ENCODE measurements at places on chromosomes 3 and 15.

DNA sequence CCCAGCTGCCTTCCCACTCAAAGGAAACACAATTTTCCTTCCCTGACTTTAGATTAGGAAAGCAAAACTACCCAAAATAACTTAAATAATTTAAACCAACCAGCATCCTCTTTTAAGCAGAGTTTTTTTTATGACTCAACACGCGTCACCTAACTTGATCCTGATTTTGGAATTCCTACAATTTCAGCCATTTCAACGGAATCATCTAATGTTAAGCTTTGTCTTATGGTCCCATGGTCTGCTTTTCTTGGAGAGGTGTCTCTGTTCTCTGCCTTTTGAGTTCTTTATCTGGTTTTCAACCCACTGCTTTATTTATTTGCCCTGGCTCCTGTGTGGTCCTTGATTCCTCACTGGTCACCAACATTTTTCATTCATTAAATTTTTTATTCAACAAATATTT lies 219.2 kb upstream of the ARHGEF26 start:
- DNase-seq = no peak

GRCh38 chr3:172261054-172261453 lies 187.2 kb downstream of the GHSR start:
- DNase-seq = no peak

DNA sequence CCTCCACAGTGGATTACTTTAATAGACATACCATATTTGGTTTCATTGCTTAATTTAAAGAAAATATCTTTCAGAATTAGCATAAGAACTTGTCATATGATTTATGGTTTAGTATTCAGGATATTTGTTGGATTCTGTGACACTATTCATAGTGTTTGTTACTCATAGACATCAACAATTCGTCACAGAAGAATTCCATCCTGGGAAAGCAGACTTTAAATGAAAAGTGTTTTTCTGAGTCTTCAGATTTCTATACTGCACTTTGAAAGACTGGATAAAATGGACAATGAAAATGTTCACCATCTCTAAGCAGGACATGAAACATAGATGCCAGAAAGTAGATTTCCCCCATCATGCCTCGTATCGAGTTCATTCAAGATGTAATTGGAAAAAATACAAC lies 435.6 kb upstream of the ONECUT1 start:
- DNase-seq = no peak

DNA sequence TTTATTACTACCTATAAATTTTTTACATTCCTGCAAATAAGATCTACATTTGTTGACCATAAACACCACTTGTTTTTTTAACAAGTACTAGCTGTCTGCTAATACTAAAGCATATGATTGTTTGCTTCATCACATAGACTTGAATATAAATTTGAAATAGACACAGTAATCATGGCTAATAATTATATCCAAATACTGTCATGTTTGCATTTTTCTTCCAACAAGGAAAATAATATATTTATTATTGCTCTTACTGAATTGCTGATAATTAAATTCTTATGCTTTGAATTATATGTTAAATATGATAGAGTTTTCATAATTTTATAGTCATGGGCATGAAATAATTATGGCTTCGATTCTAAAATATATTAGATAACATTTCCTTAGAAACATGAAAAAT lies 40.5 kb downstream of the HDC start:
- no peak for DNase-seq

- DNase-seq = no peak
Observed at GRCh38 chr15:83066034-83066733, 868 bp downstream of the BTBD1 start.

DNA sequence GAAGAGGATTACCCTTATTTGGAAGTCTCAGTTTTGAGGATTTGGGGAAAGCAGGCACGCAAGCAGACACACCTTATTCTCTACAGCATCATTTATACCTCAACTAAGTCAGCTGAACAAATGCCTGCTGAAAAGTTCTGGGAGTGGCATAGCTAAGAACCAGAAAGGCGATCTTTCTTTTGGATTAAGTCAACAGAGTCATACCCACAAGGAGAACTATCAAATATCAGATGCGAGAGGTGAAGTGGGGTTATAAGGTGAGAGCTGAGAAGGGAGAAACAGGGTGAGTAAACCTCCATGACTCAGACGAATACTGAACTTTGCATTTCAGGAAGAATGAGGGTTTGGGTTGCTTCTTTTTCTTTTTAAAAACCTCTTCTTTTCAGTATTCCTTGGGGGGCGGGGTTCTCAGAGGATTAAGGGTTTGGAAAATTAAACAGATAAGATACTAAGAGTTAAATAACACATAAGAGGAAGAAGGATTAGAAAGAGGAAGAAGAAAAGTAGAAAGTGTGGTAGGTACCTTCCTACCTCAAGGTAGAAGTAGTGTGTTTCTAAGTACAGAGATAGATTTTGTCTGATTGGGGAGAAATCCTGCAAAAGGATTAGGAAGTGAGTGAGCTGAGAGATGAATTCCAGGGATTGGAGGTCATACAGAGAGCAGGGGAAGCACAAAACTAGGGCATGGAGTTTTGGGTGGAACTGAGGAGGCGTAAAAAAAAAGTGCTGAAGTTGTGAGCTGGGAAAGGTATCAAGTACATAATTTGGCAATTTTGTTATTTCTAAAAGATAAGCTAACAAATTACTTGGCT lies 41.3 kb upstream of the ICE2 start:
- no peak for DNase-seq

DNA sequence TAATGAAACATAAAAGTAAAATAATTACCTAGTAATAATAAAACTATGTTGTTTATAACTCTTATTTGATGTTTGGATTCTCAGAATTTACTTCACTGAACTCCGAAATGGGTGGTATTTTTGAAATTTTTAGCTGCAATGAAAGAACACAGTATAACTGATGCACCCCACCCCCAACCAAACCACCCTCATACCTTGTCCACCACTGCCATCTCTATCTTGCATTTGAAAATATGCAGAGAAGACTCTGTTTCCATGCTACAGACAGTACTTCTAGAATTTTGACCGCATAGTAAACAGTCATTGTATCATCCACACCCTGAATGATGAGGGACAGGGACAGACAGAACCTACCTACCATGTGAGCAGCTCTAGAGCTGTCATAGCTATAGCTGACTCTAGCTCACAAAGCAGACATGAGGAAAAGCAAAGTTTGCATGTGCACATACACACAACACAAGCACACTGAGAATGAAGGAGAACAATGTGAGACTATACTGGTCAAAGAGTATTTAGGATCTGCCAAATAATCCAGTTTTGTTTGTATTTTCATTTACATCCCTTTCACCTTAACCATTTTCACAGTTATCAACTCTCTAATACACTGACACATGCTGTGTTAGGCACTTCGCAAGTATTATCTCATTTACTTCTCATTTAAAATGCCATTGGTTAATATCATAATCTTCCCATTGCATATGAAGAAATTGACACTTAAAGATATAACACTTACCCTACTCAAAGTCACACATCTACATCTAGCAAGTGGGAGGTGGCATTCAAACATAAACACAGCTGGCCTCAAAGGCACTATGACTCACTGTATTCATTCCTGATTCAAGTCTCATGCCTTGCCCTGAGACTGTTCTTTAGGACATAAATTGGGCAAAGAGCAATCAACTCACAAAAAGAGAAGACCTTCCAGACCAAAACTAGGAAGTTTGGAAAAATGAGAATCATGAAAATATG lies 1014.7 kb upstream of the CFAP20DC start:
- no peak for DNase-seq

- DNase-seq = no peak
Observed at GRCh38 chr3:61608072-61608471, 46.7 kb downstream of the PTPRG start.

DNA sequence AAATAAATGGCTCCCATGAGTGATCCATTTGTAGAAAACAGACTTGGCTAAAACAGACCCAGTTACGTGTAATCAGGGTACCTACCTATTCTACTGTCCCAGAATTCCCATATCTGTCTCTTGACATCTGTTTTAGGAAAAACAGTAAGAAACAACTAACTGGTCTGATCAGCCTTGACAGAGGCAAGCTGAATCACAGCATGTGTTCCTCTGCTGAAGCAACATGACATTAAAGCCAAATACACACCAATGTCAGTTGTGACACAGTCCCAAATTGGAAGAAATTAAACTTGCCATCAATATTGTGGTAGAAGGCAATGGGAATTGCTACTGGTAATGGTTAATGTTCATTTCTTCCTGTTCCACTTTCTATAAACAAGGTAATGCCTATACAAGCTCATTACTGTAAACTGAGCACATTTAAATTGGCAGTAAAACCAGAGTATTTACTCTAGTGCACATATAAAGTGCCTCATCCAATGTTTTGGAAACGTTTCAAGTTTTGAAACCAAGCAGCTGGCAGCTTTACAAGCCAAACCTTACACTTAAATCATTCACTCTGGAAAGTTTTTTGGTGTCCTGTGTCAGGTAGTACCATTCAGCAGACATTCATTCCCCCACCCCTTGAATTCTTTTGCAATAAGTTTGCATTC lies 27.0 kb downstream of the ALDH1A2 start:
- DNase-seq = no peak

DNA sequence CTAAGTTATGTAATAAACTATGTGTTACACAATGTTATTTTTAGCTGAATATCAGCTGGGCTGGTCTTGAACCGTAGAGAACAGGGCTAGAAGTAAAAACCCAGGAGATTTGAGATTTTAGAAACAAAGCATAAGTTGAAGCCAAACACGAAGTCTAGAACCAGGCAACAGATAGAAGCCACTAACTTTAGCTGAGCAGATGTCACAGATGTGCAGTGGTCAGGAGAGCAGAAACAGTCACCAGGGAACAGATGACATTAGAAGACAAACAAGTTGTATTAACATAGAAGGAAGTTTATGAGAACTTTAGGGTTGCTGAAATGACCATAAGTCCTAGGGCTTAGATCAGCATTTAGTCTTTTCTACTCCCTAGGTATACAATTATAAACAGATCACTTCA lies 731.0 kb downstream of the ZNF385D start:
- no peak for DNase-seq

GRCh38 chr3:163838769-163839168 lies 1239.5 kb downstream of the SI start:
- no peak for DNase-seq

GRCh38 chr3:25817638-25818037 lies 27.7 kb downstream of the OXSM start:
- no peak for DNase-seq

DNA sequence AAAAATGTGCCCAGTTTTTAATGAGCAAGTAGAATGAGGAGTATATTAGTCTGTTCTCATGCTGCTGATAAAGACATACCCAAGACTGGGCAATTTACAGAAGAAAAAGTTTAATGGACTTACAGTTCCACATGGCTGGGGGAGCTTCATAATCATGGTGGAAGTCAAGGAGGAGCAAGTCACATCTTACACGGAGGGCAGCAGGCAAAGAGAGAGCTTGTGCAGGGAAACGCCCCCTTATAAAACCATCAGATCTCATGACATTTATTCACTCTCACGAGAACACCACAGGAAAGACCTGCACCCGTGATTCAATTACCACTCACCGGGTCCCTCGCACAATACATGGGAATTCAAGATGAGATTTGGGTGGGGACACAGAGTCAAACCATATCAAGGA lies 111.7 kb upstream of the CNTN6 start:
- DNase-seq = no peak

GRCh38 chr3:170719300-170719699 lies 133.4 kb upstream of the SLC7A14 start:
- DNase-seq = no peak

DNA sequence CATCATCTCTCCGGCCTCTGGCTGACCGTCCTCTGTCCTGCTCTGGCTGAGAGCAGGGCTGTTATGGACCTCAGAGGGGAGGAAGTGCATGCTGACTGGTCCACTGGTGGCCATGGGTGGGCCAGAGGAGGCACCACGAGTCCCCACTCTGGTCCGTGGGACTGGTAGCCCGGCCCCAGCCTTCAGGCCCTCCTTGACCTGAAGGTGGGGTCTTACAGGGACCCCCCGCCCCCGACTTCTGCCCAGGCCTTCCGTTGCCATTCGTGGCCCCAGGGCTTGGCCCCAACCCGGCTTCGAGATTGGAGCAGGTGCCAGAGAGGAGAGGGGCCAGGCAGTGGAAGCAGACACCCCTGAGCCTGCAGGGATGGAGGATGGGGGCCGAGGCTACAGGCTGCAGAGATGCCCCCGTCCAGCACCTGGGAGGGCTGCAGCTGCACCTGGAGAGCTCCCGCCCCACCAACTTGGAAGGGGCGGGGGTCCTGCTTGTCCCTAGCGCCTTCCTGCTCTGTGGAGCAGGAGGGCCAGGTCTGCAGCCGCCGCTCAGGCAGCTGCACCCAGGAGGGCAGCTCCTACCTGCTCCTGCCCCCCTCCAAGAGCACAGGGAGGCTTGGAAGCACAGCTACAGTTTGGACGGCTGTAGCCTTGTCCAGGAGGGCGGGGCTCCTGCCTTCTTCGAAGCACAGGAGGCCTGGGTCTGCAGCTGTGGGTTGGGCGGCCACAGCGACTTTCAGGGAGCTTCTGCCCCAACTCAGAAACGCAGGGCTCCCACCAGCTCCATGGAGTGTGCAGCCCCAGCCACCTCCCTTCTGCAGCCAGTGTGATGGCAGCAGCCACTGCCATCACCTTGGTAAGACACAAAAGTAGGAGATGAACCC lies 142.5 kb downstream of the KLF13 start:
- DNase-seq = no peak

- DNase-seq = no peak
Observed at GRCh38 chr3:176927280-176927679, 270.0 kb downstream of the TBL1XR1 start.

GRCh38 chr3:148975696-148976095 lies 15.6 kb upstream of the GYG1 start:
- no peak for DNase-seq

All from NCI-H446 treated with DMSO at 0.1 percent for 48 hours (cell line).